Sigmoid colon (tissue), 7 donors: ENCODE measurements at places on chromosomes 4 and X. TPM values are rescaled to one million over a fixed set of nuclear protein-coding genes. Genes with fewer than 3 reads are reported as not detected.

- H3K4me3 ChIP-seq, result no peak overlapping the region
- H3K36me3 ChIP-seq, result no peaks in the 10 kb centered on the region
- H3K27me3 ChIP-seq, result no peaks in the 10 kb centered on the region
- no peak for DNase-seq
- H3K27ac ChIP-seq, result no peak overlapping the region
Observed at GRCh38 chrX:30627818-30628652, 25.2 kb upstream of the GK start.

DNA sequence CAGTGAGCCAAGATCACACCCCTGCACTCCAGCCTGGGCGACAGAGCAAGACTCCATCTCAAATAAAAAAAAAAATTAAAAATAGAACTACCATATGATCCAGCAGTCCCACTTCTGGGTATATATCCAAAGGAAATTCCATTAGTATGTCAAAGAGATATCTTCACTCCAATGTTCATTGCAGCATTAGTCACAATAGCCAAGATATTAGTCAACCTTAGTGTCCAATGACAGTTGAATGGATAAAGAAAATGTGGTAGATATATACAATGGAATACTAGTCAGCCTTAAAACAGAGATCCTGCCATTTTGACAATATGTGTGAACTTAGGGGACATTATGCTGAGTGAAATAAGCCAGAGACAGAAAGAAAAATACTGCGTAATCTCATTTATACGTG lies 49.4 kb downstream of the C4orf46 start:
- H3K36me3 ChIP-seq, result no peaks in the 10 kb centered on the region
- no peak for DNase-seq
- H3K4me3 ChIP-seq, result no peak overlapping the region
- no peaks in the 10 kb centered on the region for H3K4me1 ChIP-seq

DNA sequence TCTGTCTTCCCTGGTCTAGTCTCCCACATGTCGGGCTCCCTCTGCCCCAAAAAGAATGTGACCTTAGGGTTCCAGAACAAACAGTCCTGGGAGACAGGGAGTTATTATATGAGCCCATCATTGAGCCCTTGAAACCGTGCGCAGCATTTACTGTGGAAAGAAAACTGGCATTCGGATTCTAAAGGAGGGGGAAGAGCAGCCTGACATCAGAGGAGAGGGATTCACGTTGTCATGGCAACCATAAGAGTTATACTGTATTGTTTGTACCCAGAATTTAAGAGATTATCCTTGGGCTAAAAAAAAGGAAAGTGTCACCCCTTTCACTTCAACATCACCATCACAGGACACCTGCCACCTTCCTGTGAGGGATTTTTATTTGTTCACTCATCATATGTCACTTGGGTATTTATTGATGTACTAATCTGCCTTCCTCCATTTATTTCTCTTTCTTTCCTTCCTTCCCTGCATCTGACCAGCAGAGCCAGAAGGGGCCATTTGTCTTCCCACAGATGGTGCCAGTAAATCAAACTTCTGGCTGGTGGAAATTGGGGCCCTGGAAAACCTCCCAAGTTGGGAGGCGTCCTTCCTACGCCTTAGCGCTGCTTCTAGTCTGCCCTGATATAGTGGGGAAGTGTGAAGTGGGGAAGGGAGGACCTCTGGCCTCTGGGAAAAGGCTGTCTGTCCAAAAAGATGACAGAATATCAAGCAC lies 64.9 kb upstream of the FRMPD3 start:
- no peak overlapping the region for H3K27ac ChIP-seq
- no peak for DNase-seq

- no peak for DNase-seq
- peak overlapping the region; percentile 88 for H3K27ac ChIP-seq
- H3K36me3 ChIP-seq, result peaks cover 4% of the 10 kb centered on the region
- H3K4me1 ChIP-seq, result no peaks in the 10 kb centered on the region
- no peaks in the 10 kb centered on the region for H3K27me3 ChIP-seq
- H3K4me3 ChIP-seq, result no peak overlapping the region
Observed at GRCh38 chr4:185728893-185729292, 83.1 kb downstream of the SORBS2 start.

GRCh38 chr4:55442541-55442940 lies 46.8 kb downstream of the TMEM165 start:
- no peak overlapping the region for H3K4me3 ChIP-seq
- H3K4me1 ChIP-seq, result no peaks in the 10 kb centered on the region
- DNase-seq, result no peak
- no peaks in the 10 kb centered on the region for H3K27me3 ChIP-seq
- H3K27ac ChIP-seq, result no peak overlapping the region

GRCh38 chr4:25874655-25875054 lies 11.9 kb upstream of the SEL1L3 start:
- H3K27me3 ChIP-seq, result no peaks in the 10 kb centered on the region
- H3K27ac ChIP-seq, result no peak overlapping the region
- no peaks in the 10 kb centered on the region for H3K4me1 ChIP-seq
- no peaks in the 10 kb centered on the region for H3K36me3 ChIP-seq
- no peak overlapping the region for H3K4me3 ChIP-seq
- DNase-seq, result no peak

DNA sequence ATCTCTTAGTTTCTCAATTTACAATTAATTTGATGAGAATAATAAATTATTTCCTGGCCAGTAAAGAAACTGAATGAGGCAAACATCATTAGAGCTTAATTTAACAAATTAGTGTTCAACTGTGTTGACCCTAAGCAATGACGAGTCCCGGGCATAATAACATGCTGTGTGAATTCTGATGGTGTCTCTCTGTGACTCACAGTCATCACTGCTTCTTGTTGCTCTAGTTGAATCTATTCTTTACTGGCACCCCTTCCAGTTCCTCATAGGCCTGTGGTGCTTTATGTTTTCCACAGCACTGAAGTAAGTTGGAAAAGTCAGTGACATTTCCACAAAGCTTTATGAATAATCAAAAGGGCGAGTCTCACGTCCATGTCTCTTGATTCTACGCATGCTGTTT lies 57.7 kb upstream of the SLC7A11 start:
- H3K27ac ChIP-seq, result no peak overlapping the region
- no peaks in the 10 kb centered on the region for H3K27me3 ChIP-seq
- no peak overlapping the region for H3K4me3 ChIP-seq
- DNase-seq, result no peak
- no peaks in the 10 kb centered on the region for H3K4me1 ChIP-seq
- H3K36me3 ChIP-seq, result no peaks in the 10 kb centered on the region

GRCh38 chr4:185134307-185134869 lies 8.7 kb upstream of the SLC25A4 start:
- no peaks in the 10 kb centered on the region for H3K4me1 ChIP-seq
- H3K4me3 ChIP-seq, result no peak overlapping the region
- H3K27ac ChIP-seq, result no peak overlapping the region
- no peak for DNase-seq

DNA sequence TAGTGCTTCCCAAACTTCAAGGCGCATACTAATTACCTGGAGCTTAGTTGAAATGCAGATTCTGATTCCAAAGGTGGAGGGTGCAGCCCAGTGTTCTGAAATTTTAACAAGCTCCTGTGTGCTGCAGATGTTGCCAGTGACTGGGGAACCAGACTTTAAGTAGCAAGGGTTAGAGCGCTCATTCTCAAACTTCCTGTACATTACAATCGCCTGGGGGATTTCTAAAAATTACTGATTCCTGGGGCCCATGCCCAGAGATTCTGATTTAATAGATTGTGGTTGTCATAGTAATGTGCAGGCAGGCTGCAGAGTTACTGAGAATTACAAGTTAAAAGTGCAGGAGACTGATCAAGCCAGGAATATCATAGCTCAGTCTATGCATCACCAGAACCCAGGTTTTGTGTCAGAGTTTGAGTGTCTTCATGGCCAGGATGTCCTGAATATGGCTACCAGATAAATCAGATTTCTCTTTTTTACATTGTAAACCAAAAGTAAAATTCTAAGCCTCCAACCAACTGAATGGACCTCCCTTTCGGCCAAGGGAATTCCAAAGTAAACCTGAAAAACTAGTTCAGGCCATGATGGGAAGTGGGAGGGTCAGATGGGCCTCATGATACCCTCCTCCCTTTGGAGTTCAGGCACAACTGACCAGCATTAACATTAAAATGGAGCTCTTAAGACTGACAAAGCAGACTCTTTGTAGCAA lies 121.6 kb downstream of the ATXN3L start:
- no peaks in the 10 kb centered on the region for H3K4me1 ChIP-seq
- H3K4me3 ChIP-seq, result no peak overlapping the region
- no peak for DNase-seq
- no peak overlapping the region for H3K27ac ChIP-seq
- no peaks in the 10 kb centered on the region for H3K36me3 ChIP-seq
- no peaks in the 10 kb centered on the region for H3K27me3 ChIP-seq

- H3K4me3 ChIP-seq, result no peak overlapping the region
- DNase-seq, result no peak
- no peaks in the 10 kb centered on the region for H3K36me3 ChIP-seq
- H3K4me1 ChIP-seq, result no peaks in the 10 kb centered on the region
- H3K27ac ChIP-seq, result no peak overlapping the region
Observed at GRCh38 chrX:7987160-7988012, 60.2 kb upstream of the PNPLA4 start.

DNA sequence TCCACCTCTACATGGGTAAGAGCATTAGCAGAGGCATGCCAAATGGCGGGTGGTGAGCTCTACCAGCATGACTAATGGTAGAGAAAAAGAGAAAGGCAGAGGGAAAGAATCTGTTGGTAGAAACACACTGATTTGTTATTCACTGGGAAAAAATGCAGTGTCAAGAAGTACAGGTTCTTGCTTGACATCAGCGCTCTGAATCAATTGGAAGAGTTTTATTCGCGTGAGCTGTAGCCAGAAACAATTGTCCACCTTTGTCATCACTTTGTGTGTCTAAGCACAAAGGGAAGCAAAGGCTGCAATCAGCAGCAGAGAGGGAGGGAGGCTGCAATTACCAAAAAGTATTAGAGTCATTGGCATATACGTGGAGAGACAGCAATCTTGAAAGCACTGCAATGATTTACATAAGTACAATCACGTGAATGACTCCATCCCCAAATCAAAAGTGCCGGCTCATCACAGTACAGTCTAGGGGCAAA lies 67.7 kb upstream of the HS3ST1 start:
- no peak for DNase-seq
- no peaks in the 10 kb centered on the region for H3K4me1 ChIP-seq
- H3K27ac ChIP-seq, result no peak overlapping the region

GRCh38 chrX:17104433-17104832 lies 158.0 kb downstream of the REPS2 start:
- no peaks in the 10 kb centered on the region for H3K27me3 ChIP-seq
- H3K36me3 ChIP-seq, result no peaks in the 10 kb centered on the region
- no peak overlapping the region for H3K27ac ChIP-seq
- H3K4me3 ChIP-seq, result no peak overlapping the region

DNA sequence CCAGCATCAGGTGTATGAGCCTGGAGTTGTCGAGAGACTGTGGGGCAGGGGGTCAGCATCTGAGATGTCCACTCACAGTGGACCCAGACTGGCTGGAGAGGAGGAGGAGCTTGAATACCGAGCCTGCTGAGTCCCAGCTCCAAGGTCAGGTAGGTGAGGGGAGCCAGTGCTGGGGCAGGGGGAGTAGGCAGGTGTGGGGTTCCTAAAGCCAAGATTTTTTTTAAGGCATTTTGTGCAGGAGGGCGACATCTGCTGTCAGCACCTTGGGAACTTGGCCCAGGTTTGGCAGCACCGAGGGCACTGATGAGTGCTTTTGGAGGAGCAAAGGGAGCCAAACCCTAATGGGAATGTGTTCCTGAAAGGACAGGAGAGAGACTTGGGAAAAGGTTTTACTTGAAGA lies 64.2 kb upstream of the MSANTD1 start:
- no peaks in the 10 kb centered on the region for H3K4me1 ChIP-seq
- no peak overlapping the region for H3K4me3 ChIP-seq
- H3K27me3 ChIP-seq, result no peaks in the 10 kb centered on the region
- no peak overlapping the region for H3K27ac ChIP-seq

- no peaks in the 10 kb centered on the region for H3K27me3 ChIP-seq
- H3K36me3 ChIP-seq, result no peaks in the 10 kb centered on the region
- DNase-seq, result no peak
- H3K4me3 ChIP-seq, result no peak overlapping the region
- H3K27ac ChIP-seq, result no peak overlapping the region
Observed at GRCh38 chrX:6961286-6962005, 186.1 kb upstream of the STS start.

GRCh38 chrX:15680401-15680800 lies 15.8 kb upstream of the CLTRN start:
- no peak overlapping the region for H3K27ac ChIP-seq
- no peak overlapping the region for H3K4me3 ChIP-seq
- no peaks in the 10 kb centered on the region for H3K4me1 ChIP-seq
- DNase-seq, result no peak

DNA sequence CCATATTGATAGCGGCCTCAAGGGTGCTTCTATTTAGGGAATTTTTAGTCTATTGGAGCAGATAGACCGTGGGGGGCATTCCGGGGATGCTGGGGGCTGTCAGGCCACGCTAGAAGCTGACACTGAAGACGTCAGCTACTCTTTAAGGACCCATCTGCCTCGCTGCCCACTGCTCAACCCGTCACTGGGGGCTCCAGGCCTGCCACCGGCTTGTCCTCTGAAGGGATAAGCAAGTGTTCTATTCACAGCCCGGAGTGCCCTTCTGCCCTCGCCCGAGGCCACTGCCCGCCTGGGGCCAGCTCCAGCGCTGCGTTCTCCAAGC lies 679 bp upstream of the MSL3 start:
- peaks cover 17% of the 10 kb centered on the region for H3K4me1 ChIP-seq
- no peak for DNase-seq
- peak overlapping the region; percentile 89 for H3K27ac ChIP-seq
- no peaks in the 10 kb centered on the region for H3K36me3 ChIP-seq
- H3K27me3 ChIP-seq, result no peaks in the 10 kb centered on the region
- H3K4me3 ChIP-seq, result peak overlapping the region; percentile 66

DNA sequence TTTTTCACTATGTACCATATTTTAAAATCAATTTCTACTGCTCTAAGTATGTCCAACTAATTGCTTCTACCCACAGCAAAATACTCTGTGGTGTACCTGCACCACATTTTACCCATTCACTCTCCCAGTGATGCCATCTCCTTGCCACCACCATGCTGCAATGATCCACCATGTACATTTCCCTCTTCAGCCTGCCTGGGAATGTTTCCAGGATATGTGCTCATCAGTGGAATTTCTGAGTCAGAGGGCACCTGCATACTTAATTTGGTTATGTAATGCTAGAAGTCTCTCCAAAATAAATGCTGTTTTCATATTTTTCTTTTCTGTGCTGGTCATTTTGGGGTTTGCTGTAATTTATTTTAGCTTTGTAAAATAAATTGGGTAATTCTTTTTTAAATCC lies 33.2 kb upstream of the OCIAD2 start:
- H3K36me3 ChIP-seq, result no peaks in the 10 kb centered on the region
- peaks cover 13% of the 10 kb centered on the region for H3K4me1 ChIP-seq
- no peak overlapping the region for H3K4me3 ChIP-seq
- H3K27ac ChIP-seq, result no peak overlapping the region

GRCh38 chr4:73193155-73193554 lies 65.4 kb downstream of the ANKRD17 start:
- no peak for DNase-seq

PRAF2 gene
- total RNA-seq, result 19.3 TPM

OPHN1 gene
- total RNA-seq, result 7.9 TPM

ETDB gene
- not detected for total RNA-seq

UGT2B10 gene
- total RNA-seq, result not detected

SPANXA1 gene
- not detected for total RNA-seq

BLOC1S4 gene
- 16.3 TPM for total RNA-seq

MAGEB16 gene
- not detected for total RNA-seq

SSX4 gene
- total RNA-seq, result not detected
